ENCODE measurements at places on chromosomes 13 and 19.

DNA sequence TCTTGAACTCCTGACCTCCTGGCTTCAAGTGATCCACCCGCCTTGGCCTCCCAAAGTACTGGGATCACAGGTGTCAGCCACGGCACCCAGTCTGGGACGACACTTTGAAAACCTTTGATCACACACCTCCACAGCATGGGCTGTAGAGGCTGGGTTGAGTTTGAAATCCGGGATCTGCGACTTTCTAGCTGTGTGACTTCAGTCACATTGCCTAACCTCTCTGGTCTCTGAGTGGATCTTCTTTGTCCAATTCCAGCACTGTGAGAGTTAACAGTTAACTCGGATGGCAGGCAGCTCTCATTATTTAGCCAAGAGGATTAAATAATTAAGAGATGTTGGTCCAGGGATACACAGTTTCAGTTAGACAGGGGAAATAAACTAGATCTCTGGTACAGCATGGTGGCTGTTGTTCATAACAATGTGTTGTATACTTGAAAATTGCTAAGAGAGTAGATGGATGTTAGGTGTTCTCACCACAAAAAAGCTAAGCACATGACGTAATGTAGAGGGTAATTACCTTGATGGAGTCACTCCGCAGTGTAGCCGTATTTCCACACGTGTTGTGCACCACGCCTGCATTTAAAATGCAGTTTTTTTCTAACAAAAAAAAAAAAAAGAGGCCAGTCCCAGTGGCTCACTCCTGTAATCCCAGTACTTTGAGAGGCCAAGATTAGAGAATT lies 1.9 kb downstream of the GALP start:
- no peak for DNase-seq

- DNase-seq = no peak
These were observed 2.3 kb downstream of the COMP start for GRCh38 chr19:18788529-18789421.

DNA sequence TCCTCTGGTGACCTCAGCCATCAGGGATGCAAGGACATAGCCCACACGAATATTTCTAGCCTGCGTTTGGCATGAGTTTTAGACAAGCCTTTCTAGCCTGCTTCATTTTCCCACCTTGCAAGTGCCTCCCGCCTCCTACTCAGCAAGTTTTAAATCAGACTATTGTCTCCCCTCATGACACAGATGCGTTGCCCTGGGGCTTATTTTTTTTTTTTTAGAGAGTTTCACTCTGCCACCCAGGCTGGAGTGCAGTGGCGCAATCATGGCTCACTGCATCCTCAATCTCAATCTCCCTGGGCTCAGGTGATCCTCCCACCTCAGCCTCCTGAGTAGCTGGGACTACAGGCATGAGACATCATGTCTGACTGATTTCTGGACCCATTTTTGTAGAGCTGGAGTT lies 14.6 kb downstream of the GJB2 start:
- no peak for DNase-seq

DNA sequence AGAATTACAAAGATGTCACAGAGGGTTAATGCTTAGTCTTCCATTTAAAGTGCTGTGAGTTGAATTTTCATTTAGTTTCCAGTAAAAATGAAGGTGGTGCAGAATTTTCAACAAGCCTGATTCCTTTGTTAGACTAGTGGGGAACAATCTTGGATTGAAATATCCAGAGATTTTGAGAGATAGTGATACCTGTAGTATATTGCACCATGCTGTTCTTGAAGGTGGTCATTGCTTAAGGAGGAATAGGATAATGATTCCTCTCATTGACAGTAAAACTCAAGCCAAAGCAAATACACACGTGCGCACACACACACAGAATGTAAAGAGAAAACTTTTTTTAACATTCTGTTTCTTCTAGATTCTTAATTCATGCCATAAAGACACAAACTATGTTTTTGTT lies 5.3 kb downstream of the PCDH17 start:
- no peak for DNase-seq

- DNase-seq = no peak
These were observed 233.7 kb downstream of the COG6 start for GRCh38 chr13:39888865-39889810.

- DNase-seq = no peak
These were observed 76.0 kb upstream of the STK24 start for GRCh38 chr13:98652721-98653462.

DNA sequence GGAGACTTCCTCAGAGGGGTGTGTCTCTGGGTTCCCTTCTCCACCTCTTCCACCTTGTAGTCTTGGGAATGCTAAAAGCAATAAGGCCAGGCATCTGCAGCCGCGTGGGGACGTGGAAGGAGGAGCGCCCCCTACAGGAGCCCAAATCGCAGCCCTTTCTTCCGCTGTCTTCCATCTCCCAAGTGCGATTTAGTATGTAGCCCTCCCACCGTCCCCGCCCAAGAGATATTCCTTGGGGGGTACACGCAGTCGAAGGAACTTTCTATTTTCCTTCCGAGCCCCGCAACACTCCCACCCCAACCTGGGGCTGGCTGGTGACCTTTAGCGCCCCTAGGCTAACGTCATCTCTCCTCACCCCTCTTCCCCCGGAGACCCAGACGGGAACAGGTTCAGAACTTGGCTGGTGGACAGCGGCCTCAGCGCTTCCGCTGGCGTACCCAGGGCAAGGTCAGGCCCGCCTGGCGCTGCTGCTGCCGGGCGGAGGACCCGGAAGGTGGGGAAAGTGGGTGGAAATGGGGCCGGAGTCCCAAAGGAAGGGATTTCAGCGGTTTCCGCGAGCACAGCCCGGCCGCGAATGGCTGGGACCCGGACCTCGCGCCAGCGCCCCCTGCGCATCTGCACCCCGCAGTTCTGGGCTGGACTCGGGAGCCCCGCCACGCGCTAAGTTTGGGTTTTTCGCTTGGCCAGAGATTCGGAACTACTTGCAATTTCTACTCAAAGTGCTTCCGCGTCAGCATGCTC lies 2.1 kb upstream of the PCDH8 start:
- peak; percentile 23 for DNase-seq
